Stimulated activated memory B cell treated with anti-CD40 and anti-IgM and Interleukin-4, amounts not matched to agents 10 μg/mL and 1 μg/mL and 100 μg/mL, for 72 hours (primary cell): ENCODE measurements at places on chromosomes 1 and 21.

DNA sequence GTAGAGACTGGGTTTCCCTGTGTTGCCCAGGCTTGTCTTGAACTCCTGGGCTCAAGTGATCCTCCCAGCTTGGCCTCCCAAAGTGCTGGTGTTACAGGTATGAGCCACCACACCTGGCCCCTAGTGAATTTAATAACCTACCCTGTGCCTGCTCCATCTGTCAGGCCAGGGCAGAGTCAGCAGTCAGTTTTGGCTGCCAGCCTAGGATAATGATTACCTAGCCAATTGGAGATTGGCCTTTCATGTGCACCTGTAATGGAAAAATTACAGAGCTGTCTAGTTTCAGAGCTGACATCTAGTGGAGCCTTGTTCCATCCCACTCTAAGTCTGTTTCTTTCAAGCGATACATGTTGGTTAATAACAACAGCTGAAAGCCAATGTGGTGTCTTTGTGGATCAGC lies 92.0 kb downstream of the DIRAS3 start:
- no peak for ATAC-seq

DNA sequence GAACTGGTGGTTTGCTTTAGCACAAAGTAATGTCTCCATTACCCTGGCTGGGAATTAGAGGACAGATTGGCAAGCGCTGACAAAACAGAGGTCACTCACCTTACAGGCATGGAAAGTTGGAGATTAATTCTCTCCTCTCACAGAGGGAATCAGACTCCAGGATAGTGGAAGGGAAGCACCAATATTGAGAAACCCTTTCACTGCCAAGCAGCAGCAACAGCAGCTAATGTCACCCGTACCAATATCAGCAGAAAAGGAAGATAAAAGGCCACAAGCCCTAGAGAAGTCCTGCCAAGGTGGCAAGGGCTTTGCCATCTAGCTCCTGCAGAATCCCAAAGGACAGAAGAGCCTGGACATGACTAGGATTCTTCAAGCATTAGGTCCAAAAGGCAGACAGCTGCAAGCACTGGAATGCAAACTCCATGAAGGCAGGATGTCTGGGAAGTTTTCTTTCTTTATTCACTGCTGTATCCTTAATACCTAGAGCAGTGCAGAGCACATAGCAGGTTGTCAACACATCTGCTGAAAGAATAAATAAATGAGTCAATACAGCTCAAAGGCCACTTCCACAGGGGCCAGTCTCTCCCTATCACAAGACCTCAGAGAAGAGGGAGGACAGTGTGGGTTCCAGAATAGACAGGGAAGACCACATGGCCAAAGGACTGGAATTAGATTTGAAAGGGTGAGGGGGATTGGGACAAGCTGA lies 57.2 kb downstream of the ERI3 start:
- ATAC-seq, result no peak

GRCh38 chr1:208864366-208864965 lies 620.3 kb upstream of the PLXNA2 start:
- ATAC-seq, result no peak

DNA sequence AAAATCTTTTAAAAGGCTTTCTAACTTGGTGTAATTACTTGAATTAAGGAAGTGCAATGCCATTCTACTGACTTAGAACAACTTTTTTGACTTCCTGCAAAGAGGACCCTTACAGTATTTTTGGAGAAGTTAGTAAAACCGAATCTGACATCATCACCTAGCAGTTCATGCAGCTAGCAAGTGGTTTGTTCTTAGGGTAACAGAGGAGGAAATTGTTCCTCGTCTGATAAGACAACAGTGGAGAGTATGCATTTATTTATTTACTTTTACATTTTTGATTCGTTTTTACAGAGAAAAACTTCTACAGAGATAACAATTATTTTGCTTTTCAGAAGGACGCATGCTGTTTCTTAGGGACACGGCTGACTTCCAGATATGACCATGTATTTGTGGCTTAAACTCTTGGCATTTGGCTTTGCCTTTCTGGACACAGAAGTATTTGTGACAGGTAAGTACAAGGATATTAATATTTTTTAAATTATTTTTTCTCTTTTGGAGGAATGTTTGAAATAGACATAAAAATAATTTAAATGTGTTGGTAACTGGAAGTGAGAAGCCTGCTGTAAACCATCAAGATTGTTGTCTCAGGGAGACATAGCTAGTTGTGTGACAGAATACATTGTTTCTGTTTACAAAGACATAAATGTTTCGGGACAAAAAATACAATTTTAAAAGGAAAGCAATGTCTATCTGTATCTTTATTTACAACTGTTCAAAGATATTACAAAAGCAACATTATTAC lies at the start of gene PTPRC:
Gene PTPRC, plus strand, starts transcription at position 147 of the 742 bp plus-strand sequence. Its CDS starts 229 bp downstream, at position 376.
- peak; percentile 93 for ATAC-seq

DNA sequence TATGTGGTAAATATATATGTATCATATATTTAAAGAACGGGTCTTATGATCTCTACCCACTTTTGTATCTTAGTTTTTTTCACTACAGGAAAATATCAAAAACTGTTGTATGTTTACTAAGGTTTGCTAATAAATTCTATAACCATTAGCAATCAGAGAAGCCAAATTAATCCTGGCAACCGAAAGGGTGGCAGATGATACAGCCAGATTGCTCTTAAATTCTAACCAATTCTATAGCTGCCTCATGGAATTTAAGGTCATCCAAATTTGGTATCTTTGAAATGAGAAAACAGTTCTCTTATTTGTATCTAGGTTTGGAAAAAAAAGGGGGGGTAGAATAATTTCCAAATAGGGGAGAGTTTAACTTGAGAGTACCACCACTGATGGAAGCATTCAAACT lies 591.2 kb downstream of the SMYD3 start:
- no peak for ATAC-seq

- peak; percentile 57 for ATAC-seq
Observed at GRCh38 chr1:10692401-10693021, 103.9 kb downstream of the CASZ1 start.

- ATAC-seq, result peak; percentile 95
Observed at GRCh38 chr1:89719502-89720306, 86.8 kb downstream of the LRRC8C start.

DNA sequence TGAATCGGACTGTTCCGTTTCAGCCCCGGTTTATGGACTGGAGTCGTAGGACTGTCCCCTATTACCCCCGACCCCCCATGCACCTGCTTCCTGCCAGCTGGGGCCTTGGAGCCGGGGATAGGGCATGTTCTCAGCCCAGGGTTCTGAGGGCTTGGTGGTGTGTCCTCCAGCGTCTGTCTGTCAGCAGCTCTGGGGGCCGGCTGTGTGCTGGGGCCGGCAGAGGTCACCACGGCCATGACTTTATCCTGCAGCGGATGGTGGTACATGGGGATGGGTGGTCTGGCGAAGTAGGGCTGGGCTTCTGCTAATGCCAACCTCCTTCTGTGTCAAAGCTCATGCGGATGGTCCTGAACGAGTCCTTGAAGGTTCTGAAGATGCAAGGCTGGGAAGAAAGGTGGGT lies 5.5 kb downstream of the RRP1 start:
- no peak for ATAC-seq

GRCh38 chr1:17194133-17194475 lies 10.8 kb upstream of the PADI1 start:
- ATAC-seq, result no peak

- no peak for ATAC-seq
Observed at GRCh38 chr1:16231331-16232315, 5.4 kb downstream of the CPLANE2 start.

DNA sequence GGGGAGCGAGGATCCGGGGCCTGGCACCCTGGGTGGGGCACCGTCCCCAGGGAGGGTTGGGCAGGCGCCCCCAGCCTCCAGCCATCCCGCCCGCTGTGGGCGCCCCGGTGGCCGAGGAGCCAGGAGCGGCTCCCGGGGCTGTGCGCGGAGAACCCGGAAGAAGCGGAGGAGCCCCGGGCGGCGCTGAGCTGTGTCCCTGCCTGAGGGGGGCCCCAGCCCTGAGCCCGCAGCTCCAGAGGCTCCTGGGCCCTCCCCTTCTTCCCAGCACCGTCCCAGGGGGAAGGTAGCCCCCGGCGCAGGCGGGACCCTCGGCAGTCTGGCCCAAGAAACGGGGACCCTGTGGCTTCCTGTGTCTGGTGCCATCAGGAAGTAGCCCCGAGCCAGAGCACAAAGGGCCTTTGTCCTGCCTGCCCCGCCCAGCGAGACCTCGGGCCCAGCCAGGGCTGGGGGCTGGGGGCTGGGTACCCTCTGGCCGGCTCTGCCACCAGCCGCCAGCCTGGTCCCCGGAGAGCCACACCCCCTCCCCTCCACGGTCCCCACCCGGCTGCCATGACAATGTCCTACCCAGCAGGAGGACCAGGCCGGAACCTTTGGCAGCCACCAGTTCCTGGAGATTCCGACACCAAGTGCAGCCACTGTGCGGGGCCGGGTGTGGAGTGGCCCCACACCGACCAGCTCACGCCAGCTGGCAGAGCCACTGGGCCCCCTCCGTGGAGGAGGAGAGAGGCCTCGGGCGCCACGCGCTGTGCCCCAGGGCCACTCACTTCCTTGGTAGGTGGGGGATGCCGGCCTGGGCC lies 15.6 kb upstream of the TTLL10 start:
- peak; percentile 69 for ATAC-seq

DNA sequence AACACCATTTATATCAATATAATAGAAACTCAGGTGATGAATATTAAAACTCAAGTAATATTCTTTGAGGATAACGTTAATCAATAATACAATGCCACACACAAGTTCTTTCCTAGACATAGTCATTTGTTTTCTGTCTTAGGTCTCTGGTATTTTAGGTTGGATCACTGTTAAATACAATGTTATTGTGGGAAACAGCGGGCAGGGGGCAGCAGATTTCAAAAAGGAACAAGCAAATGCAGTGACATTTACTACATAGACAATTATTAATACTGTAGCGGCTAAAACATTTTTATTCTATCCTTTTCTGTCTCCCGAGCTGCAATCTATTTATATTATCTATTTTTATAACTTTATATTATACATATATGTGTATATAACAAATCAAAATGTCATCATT lies 186.4 kb upstream of the ZNHIT6 start:
- ATAC-seq, result no peak

GRCh38 chr1:196466166-196466565 lies 142.1 kb downstream of the KCNT2 start:
- ATAC-seq, result no peak

GRCh38 chr1:236099355-236099974 lies 34.6 kb upstream of the NID1 start:
- no peak for ATAC-seq

DNA sequence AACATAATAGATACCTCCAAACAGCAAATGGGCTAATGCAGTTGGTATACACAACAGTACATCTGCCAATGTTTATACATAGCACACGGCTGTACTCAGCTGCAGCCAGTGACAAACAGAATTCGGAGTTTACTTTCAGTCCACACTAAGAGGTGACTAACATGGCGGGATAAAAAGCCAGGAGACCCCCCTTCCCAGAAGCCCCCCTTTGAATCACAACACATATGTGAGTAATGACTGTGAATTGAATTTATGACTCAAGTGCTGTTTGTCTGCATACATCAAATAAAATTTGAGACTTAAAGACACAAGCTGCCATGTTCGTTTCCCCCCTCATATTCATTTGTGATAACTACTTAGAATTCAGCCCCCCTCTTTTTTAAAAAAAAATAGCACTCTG lies 113.2 kb downstream of the RUNX1 start:
- ATAC-seq, result no peak

DNA sequence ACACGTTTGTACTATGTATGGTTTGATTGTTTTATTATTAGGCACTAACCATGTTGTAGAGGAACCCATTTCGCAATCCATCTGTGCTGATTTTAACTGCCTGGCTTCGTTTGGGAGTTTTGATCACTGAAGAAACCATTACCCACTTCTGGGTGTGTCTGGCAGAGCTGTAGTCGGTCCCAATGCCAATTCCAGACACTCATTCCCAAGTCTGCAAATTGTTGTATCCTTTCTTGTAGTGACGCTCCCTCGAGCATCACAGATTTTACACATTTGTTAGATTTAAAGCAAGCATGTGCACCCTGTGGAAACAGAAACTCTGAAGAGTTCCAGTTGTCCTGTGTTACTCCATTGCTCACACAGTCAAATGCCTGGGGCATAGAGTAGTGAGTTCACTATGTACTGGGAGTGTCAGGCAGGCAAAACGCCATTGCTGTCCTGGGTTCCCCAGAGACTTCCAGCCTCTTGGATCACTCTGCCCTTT lies 31.0 kb upstream of the EFCAB14 start:
- ATAC-seq, result no peak

- no peak for ATAC-seq
Observed at GRCh38 chr1:151238467-151238739, 16.1 kb upstream of the PSMD4 start.

DNA sequence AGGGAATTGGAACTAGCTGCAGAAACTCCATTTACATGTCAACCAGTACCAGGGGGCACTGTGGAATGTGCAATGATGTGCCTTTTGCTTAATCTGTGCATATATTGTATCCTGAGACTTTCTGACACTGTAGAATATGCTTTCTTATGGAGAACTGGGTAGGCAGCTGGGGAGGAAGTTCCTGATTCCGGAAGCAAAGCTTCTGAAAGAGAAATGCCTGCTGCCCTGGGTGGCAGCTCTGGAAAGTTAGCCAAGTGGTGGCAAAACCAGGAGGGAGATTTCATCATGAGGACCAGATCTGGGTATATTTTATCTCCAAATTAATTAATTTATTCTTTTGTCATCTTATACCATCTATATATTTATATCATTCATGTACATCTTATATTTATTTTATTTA lies 116.7 kb downstream of the XCL2 start:
- no peak for ATAC-seq

- ATAC-seq, result no peak
Observed at GRCh38 chr1:16158025-16158424, 2.2 kb upstream of the EPHA2 start.

DNA sequence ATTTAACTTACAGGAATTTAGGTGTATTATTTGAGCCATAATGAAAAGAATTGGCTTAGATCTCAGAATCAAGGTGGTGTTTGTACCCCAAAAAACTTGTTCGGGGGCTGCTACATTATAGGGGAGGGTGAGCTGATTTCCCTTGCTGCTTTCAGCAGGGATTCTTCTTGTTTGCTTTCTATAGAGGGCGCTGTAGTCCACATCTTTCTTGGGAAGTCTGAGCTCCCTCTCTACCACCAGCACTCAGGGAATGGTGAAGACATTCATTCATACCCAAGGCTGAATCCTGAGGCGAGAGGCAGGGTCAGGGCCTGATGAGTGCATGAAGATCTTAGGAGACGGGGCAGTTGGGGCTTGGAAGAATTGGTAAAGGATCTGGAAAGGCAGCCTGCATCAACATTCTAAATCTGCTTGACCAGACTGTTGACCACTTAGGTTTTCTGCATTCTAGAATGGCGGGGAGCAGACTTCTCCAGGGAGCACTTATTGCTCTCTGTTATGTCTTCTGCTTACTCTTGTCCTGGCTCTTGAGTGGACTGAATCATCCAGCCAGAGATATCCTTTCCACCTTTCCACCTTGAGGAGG lies 18.9 kb downstream of the SPATA46 start:
- ATAC-seq, result no peak

- no peak for ATAC-seq
Observed at GRCh38 chr1:208855403-208855802, 611.2 kb upstream of the PLXNA2 start.

DNA sequence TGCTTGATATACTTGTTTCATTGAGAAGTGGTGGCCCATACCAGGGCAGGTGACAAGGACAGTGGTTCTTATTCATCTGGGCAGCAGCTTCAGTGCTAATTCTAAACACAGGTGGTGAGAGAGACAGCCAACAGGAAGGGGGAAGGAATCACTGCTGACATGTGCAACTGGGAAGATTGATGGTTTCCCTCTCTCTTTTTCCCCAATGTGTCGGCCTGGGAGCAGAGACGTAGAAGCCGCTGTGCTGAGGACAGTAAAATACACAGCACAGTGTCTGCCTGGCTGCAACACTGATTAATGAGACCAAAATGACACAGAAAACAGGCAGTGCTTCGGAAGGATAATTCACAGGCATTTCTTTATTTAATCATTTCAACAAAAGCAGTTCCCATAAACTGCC lies 48.8 kb downstream of the WARS2 start:
- ATAC-seq, result no peak
